ENCODE measurements at places on chromosomes 2 and 18. TPM values are rescaled to one million over a fixed set of nuclear protein-coding genes. Genes with fewer than 3 reads are reported as not detected.

- no peak for DNase-seq
Observed at GRCh38 chr2:63821396-63821795, 20.3 kb upstream of the UGP2 start.

- no peak for DNase-seq
Observed at GRCh38 chr18:48320639-48320945, 88.6 kb downstream of the ZBTB7C start.

ARHGAP25 gene
- polyA plus RNA-seq = 15.7 TPM

SPP2 gene
- not detected for polyA plus RNA-seq

COL4A4 gene
- 0.13 TPM for polyA plus RNA-seq

CHCHD5 gene
- 49.9 TPM for polyA plus RNA-seq

Measured in foreskin keratinocyte (primary cell).